Gastrocnemius medialis (tissue), 4 donors: ENCODE measurements at places on chromosomes 4 and X. TPM values are rescaled to one million over a fixed set of nuclear protein-coding genes. Genes with fewer than 3 reads are reported as not detected.
A peak's percentile ranks its signal among the peaks of the same experiment; 100 is the strongest.

DNA sequence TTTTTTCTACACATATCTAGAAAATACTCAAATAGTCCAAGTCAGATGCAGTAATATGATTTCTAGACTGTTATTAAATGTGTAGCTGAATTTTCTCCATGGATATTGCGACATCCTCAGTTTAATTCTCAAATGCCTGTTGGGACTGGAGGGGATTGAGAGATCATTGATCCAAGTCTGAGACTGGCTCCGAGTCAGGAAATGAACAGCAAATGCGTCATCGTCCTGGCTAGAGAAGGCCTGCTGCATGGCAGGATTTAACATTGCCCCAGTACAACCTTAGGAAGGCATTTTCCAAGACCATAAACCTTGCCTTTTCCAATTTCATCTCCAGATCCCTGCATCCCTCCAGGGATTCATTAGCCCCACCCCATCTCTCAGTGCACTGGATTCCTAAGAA is 56.6 kb upstream of the SLC6A14 start:
- H3K4me1 ChIP-seq: no peaks in the 10 kb centered on the region
- DNase-seq: peak; percentile 2
- H3K27me3 ChIP-seq: no peaks in the 10 kb centered on the region

DNA sequence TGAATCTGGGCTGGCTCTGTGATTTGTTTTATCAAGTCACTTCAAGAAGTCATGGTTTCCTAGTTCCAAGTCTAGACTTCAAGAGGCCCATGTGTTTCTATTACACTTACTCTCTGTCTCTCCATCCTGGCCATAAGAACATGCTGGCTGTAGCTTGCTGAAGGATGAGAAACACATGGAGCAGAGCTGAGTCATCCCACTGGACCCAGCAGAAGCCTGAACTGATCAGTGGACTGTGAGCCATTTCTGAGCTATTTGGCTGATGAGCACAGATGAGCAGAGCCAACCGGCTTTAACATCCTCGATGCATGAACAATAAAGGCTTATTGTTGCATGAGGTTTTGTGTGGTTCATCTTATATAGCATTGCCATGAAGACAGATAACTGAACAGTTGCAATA is 290.6 kb upstream of the BOD1L1 start:
- no peak overlapping the region for H3K4me3 ChIP-seq
- no peaks in the 10 kb centered on the region for H3K27me3 ChIP-seq
- no peak overlapping the region for H3K27ac ChIP-seq
- H3K36me3 ChIP-seq: no peaks in the 10 kb centered on the region
- DNase-seq: no peak
- no peaks in the 10 kb centered on the region for H3K4me1 ChIP-seq

GRCh38 chrX:154082396-154083125 is 15.0 kb downstream of the MECP2 start:
- DNase-seq: no peak
- peaks cover 16% of the 10 kb centered on the region for H3K4me1 ChIP-seq
- H3K27ac ChIP-seq: peak overlapping the region; percentile 50

DNA sequence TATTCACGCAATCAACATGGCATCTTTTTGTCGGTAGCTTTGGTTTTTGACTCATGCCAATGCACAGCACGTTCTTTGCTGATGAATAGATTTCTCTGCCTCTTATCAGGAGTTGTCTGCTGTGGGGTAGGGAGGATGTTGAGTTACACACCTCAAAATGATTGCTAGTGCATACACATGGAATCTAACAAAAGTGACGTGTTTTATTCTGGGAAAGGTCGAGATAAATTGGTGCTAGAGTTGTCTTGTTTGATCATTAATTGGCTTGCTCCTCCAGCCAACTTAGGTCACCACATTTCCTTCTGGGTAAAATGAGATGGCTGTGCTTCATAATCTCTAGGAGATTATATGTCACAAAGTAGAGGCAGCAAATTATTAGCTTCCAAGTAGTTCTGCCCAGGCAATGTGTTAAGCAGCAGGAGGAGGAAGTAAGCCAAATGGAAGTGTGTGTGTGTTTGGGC is 3.9 kb downstream of the RAB9A start:
- H3K27me3 ChIP-seq: no peaks in the 10 kb centered on the region
- no peak overlapping the region for H3K4me3 ChIP-seq
- DNase-seq: no peak

- peaks cover 18% of the 10 kb centered on the region for H3K36me3 ChIP-seq
- H3K27me3 ChIP-seq: no peaks in the 10 kb centered on the region
- DNase-seq: no peak
These were observed 19.4 kb downstream of the GAK start for GRCh38 chr4:912548-913279.

- H3K4me1 ChIP-seq: no peaks in the 10 kb centered on the region
- no peaks in the 10 kb centered on the region for H3K27me3 ChIP-seq
- no peak overlapping the region for H3K4me3 ChIP-seq
- no peak for DNase-seq
- H3K27ac ChIP-seq: no peak overlapping the region
- no peaks in the 10 kb centered on the region for H3K36me3 ChIP-seq
These were observed 109.2 kb upstream of the IGFBP7 start for GRCh38 chr4:57219431-57219830.

DNA sequence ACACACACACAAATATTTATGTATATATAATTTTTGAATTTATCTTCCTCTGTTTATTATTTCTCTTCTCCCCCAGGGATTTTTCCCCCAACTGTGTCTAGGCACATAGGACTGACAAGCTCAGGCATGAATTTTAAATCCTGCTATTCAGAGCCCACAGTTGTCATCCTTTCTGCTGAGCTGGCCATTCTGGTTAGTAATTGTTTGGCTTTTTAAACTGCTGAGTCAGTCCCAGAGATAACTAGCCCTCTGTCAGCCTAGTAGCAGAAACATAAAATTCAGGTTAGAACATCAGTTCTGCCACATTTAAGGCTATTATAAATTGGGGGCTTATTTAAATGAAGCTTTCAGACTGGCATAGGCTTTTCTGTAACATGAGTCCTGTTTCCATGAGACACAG is 151.7 kb upstream of the MAOA start:
- H3K4me3 ChIP-seq: no peak overlapping the region
- no peaks in the 10 kb centered on the region for H3K36me3 ChIP-seq
- DNase-seq: no peak
- H3K4me1 ChIP-seq: no peaks in the 10 kb centered on the region
- H3K27me3 ChIP-seq: no peaks in the 10 kb centered on the region

DNA sequence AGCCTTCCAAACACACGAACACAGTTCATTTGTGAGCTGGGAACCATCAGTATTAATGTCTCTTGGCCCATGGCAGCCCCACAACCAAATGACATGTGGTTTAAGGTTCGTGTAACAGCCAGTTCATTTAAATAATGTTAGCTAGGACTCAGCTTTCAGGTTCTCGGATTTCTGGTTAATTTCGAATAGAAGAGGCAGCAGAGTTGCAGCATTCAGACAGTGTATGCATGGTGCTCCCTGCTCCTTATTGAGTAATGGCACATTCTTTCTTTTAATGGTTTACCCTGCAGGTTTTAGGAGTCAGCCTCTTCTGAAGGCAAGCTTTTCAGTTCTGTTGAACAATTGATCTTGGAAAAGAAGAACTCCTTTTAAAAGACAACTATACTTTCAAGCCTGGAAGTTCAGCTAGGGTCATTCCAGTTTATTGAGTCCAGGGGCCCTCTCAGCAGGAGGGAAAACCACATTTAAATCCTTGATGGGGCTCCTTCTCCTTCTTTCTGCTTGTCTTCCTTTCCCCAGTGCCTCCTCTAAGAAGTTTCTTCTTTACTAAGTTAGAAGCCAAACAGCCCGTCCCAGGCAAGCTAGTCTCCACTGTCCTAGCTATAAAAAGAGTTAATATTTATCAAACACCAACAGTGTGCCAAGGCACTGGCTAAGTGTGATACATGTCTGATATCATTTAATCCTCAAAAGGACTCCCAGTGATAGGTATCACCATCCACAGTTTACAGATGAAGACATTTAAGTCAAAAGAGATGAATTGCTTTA is 5.0 kb upstream of the RNF175 start:
- H3K27me3 ChIP-seq: no peaks in the 10 kb centered on the region
- no peak overlapping the region for H3K4me3 ChIP-seq
- no peak overlapping the region for H3K27ac ChIP-seq
- H3K36me3 ChIP-seq: no peaks in the 10 kb centered on the region

DNA sequence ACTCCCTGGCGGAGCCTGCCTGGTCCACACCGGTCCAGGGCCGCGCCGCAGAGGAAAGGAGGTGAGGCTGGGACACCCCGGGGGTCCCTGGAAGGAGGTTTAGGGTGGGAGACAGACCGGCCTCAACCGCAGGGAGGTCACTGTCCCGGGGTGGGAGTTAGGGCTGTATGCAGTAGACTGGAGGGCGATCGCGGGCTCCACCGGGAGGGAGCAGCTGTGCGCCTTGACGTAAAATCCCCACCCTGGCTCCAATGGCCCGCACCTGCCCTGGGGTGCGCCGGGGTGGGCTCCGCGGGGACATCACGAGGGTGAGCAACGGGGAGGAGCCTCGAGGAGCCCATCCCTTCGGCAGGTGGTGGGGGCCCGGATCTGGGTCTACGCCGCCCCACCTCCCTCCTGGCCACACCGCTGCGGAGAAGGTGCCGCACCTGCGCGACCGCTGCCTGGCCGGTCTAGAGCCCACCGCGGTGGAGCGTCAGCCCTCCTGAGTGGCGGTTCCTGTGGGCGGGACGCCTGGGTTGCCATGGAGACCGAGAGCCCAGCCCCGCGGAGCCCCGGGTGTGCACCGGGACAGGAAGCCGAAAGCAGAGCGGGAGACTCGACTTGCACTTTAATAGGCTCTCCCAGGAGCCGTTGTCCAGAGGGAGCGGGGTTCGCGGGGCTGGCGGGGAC is 105.1 kb downstream of the ADRA2C start:
- no peaks in the 10 kb centered on the region for H3K36me3 ChIP-seq
- no peak overlapping the region for H3K4me3 ChIP-seq

DNA sequence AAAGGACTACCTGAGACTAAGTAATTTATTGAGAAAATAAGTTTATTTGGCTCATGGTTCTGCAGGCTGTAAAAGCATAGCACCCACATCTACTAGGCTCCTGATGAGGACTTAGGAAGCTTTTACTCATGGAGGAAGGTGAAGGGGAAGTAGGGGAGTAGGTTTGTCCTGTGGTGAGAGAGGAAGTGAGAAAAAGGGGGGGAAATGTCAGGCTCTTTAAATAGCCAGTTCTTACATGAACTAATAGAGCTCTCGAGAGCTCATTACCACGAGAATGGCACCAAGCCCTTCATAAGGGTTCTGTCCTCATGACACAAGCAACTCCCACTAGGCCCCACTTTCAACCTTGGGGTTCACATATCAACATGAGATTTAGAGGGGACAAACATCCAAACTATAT is 125.5 kb upstream of the NRK start:
- H3K27ac ChIP-seq: no peak overlapping the region
- H3K27me3 ChIP-seq: no peaks in the 10 kb centered on the region
- no peaks in the 10 kb centered on the region for H3K4me1 ChIP-seq
- no peak overlapping the region for H3K4me3 ChIP-seq
- H3K36me3 ChIP-seq: no peaks in the 10 kb centered on the region

DNA sequence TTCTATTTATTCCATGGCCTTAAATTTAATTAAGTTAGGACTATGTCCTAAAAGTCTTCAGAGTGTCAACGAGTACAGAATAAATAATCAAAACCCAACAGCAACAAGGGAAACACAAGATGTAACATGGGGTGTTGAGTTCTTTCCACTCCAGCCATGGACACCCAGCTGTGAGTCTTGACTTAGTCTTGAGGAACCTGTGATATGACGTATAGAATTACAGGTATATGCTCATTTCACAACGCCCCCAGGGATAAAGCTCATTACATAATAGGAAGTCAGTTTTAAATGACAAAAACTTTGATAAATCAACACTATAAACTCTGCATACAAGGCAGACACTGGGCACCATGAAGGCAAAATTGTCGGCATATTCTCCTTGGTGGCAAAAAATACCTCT is 200.0 kb upstream of the CASK start:
- no peak overlapping the region for H3K4me3 ChIP-seq
- H3K27ac ChIP-seq: no peak overlapping the region
- no peaks in the 10 kb centered on the region for H3K4me1 ChIP-seq
- no peak for DNase-seq

DNA sequence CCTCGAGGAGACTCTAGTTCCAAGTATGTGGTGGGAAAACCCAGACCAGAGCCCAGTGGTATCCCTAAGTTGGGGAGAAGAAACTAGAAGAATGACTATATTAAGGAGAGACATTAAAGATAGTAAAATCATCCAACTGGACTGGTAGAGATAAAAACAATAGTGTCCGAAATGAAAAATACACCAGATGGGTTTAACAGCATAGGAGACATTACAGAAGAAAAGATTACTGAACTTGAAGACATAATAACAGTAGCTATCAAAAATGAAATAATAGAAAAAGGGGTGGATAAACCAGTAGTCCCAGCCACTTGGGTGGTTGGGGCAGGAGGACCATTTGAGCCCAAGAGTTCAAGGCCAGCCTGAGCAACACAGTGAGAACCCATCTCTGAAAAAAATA is 31.9 kb downstream of the SMIM14 start:
- no peak overlapping the region for H3K4me3 ChIP-seq
- no peak overlapping the region for H3K27ac ChIP-seq
- no peak for DNase-seq
- H3K4me1 ChIP-seq: no peaks in the 10 kb centered on the region

DNA sequence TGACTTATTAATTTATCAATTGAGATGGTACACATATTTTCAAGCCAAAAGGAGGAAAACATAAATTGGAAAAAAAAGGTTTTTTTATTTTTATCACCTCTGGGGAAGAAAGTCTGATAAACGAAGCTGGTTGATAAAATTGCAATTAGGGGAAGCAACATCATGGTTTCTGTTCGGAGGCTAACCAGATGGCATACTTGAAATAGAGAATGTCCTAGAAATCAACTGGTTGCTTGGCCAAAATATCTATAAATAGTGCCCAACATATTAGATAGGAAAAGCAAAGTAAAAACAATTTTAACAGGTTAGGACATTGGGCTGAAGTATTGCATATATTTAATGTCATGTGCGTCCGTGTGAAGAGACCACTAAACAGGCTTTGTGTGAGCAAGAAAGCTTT is 14.3 kb downstream of the KLKB1 start:
- no peaks in the 10 kb centered on the region for H3K36me3 ChIP-seq
- no peaks in the 10 kb centered on the region for H3K27me3 ChIP-seq
- H3K4me1 ChIP-seq: no peaks in the 10 kb centered on the region

DNA sequence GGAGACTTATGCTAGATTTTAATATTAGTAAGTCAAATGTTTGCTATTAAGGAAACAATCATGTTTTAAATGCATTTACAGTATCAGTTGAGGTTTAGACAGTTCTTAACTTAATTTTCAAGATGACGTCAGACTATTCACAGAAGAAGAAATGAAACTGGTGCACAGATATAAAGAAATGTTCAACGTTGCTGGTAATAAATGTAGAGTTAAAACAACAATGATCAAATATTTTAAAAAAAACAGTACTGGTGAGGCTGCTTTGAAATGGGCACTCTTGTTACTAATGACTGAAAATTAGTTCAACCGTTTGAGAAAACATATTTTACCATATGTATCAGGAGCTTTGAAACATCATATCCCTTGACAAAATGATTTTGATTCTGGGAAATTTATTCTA is 44.2 kb downstream of the ABHD18 start:
- H3K27ac ChIP-seq: no peak overlapping the region
- DNase-seq: no peak
- H3K4me3 ChIP-seq: no peak overlapping the region
- H3K36me3 ChIP-seq: peaks cover 20% of the 10 kb centered on the region
- no peaks in the 10 kb centered on the region for H3K27me3 ChIP-seq

- H3K27me3 ChIP-seq: no peaks in the 10 kb centered on the region
- no peak overlapping the region for H3K4me3 ChIP-seq
- no peaks in the 10 kb centered on the region for H3K36me3 ChIP-seq
- DNase-seq: no peak
- H3K4me1 ChIP-seq: no peaks in the 10 kb centered on the region
These were observed 198.1 kb downstream of the SOWAHB start for GRCh38 chr4:76699751-76700310.

PFKFB1 gene
- 18.5 TPM for total RNA-seq

PAGE2 gene
- total RNA-seq: not detected

CXorf51A gene
- total RNA-seq: not detected
